Effector memory CD4-positive, alpha-beta T cell (primary cell): ENCODE measurements at places on chromosomes 1 and 21.
A peak's percentile ranks its signal among the peaks of the same experiment; 100 is the strongest.

GRCh38 chr1:243501002-243501401 is 245.2 kb downstream of the SDCCAG8 start:
- DNase-seq, result no peak

GRCh38 chr21:29053656-29054055 is 19.8 kb downstream of the CCT8 start:
- DNase-seq, result no peak

DNA sequence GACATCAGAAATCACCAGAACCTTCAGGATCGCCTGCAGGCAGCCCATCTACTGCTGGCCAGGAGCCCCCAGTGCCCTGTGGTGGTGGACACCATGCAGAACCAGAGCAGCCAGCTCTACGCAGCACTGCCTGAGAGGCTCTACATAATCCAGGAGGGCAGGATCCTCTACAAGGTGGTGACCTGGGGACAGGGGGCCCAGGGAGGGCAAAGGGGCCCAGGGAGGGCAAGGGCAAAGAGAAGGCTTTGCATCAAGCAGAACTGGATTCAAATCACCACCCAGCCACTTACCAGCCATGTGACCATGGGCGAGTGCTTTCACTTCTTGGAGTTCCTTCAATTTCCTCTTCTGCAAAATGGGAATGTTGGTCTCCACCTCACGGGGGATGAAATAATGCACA is 12.1 kb downstream of the DIO1 start:
- DNase-seq, result no peak

- DNase-seq, result no peak
These were observed 63.6 kb upstream of the ZC3H12A start for GRCh38 chr1:37410815-37411214.

- no peak for DNase-seq
These were observed 276.0 kb downstream of the ASTN1 start for GRCh38 chr1:176888471-176889032.

DNA sequence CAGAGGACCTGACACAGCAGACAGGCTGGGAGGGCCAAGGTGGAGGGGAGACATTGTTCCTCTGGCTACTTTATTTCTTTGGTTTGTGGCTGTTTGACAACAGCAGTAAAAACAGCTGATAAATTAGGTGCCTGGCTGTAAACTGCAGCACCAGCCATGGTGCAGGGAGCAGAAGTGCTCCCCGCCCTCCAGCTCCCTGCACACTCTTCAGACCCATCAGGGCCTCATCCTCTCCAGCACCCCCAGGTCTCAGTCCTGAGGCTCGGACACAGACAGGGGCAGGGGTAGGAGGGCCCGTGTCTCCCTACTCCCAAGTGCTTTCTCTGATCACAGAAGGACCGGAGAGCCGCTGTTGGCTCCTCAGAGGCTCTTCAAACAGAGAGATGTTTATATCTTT is 17.7 kb upstream of the LRRN2 start:
- DNase-seq, result no peak

- no peak for DNase-seq
These were observed 4.6 kb downstream of the POFUT2 start for GRCh38 chr21:45283035-45283610.

- peak; percentile 95 for DNase-seq
These were observed at the start of gene DUSP23 for GRCh38 chr1:159780583-159781582. Gene DUSP23 (plus strand): TSS chr1:159780962. CDS start chr1:159781101, 139 bp downstream.

- no peak for DNase-seq
These were observed 55.2 kb downstream of the PUM1 start for GRCh38 chr1:31010086-31010989.

DNA sequence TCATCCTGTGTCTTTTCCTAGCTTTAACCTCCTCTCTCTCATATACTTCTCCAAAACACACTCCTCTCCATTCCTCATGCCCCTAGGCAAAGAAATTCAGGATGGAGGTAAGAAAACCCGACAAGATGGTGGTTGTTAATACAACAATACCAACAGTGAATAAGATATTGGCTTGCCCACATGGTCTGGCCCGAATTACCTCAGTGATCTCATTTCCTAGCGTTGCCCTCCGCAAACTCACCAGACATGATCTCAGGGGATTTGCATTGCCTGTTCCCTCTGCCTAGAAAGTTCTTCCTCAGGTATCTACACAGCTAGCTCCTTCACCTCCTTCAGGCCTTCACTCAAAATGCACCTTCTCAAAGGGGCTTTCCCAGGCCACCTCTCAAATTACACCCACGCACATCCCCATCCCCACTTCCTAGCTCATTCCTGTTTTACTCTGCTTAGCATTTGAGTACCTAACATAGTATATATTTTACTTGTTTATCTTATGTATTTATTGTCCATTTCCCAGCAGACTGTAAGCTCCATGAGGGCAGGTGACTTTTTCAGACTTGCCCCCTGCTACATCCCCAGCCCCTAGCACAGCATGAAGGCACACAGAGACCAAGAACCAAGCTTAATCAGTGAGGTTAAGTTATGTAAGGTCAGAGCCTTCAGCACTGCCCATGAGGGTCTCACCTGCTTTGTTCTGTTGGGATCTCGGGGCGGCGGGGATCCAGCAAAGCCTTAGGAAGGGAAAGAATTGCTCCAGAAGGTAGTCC is 10.2 kb upstream of the UBR4 start:
- DNase-seq, result no peak

- DNase-seq, result no peak
These were observed 120.0 kb downstream of the TRIM33 start for GRCh38 chr1:114390960-114391359.

DNA sequence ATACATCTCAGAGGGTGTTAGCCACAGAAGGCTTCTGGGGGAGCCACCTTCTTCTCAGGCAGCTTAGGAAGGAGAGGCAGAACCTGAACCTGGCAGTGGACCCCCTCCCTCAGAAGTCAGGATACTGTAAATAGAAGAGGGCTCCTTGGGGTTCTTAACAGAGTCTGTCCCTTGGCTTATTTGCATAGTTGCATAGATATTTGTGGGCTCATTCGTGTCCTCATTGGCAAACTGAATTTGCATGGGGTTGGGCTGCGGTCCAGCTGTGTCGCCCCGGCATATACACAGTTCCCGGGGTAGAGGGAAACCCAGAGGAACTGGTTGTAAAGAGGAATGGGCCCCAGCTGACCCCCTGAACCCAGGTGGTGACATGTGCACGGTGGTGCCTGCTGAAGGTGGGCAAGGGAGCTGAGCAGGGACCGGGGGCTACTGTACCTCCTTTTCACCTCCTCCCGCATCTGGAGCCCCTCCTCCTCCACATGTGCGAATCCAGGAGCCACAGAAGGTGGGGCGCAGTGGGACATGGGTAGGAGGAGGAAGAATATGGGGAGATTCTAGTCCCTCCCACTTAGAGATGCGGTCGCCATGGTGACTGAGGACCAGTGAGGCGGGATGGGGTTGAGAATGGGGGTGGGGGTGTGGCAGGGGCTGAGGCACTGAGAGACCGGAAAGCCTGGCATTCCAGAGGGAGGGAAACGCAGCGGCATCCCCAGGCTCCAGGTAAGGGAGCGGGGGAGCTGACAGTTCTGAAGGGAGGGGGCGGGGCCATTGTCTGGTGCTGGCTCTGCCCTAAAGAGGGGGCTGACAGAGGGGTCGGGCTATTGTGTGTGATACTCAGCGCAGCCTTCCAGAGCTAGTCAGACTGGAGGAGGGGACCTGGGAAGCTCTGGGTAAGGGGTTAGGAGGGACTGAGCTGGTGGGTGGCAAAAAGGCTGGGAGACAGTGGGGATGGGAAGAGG is 3.7 kb upstream of the SEMA4A start:
- DNase-seq, result no peak

GRCh38 chr1:152654110-152654509 is 9.1 kb upstream of the LCE2D start:
- DNase-seq, result no peak
